ENCODE measurements at places on chromosomes 5 and 9.

DNA sequence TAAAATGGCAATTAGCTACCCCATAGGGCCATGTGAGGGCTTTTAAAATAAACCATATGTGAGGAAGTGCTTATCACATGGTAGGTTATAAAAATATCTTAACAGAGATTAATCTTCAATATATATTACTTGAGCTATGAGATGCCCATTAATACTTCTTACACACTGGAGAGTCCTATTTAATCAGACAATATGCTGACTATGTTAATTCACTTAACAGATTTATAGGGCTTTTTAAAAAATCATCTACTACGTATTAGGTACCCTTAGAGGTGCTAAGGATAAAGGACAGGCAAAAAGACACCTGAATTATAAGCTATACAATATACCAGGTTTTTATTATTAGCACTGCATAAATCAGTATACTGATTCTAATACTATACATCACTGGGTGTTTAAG lies 102.6 kb downstream of the STRBP start:
- no peak for DNase-seq

GRCh38 chr9:136193891-136194279 lies 11.0 kb downstream of the LHX3 start:
- DNase-seq = no peak

GRCh38 chr9:83956086-83956435 lies 24.0 kb downstream of the HNRNPK start:
- DNase-seq = no peak

DNA sequence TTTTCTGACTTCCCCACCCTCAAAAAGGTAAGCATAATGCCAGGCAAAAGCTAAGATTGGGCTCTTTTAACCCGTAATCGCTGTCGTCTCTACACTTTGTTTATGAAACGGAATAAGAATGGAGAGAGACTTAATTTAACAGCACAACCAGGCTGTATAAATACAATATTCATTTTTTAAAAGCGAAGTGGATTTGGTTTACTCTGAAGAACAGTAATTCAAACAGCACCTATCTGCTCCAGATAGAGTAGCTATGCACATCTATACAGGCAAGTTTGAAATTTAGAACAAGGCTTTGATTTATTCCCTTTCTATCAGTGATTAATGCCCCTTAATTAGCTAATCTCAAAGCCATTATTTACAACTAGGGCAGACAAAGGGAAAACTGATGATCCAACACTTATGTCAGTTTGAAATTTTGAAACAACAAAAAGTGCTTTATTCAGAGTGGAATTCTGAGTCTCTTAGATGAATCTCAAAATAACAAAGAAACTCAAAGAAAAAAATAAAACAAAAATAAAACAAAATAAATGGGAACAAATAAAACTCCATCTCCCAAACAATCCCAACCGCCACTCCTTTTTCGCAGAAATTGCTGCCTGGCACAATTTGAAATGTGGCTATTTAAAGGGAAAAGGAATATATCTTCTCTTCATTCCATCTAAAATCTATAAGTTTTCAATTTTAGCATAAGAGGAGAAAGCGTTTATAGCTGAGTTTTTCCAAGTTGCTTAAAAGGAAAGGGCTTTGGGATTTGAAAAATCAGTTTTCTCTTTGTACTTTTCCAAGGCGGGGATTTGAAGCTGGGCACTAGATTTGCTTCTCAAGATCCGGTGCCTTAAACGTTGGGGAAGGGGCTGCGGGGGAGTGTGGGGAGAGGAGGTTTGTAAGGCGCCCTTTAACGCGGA lies 298.6 kb downstream of the PARP8 start:
- no peak for DNase-seq

Data from caudate nucleus (tissue), 63 donors.